NCI-H1048 (cell line): ENCODE measurements at places on chromosomes 4 and X.

DNA sequence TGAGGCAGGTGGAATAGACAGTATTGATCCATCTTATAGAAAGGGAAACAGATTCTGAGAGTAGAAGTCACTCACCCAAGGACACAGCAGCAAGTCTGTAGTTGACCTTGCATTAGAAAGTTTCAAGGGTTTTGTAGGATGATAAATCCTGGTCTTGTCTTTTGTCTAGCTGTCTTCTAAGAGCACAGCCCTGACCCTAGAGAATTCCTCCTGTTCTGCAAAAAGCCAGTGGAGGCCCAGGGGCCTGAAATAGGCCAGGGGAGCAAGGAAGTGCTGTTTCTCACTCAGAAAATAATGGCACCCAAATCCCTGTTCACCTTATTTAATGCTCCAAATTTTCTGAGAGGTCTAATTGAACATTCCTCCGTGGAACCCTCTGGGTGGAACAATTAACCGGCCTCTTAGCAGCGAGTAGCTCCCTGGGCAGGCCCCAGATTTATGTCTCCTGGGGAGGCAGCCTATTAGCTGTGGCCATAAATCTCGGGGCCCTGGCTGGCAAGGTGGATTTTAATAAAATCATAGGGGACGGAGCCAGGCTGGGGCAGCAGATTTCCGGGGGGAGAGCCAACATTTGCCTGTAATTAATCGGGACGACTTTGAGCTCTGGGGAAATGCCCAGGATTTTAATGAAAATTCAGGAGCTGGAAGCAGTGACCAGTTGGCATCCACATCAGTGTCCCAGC, 49.2 kb upstream of the MSX1 start:
- DNase-seq = no peak

- no peak for DNase-seq
Measured at GRCh38 chr4:127648061-127648460, 15.3 kb downstream of the INTU start.

DNA sequence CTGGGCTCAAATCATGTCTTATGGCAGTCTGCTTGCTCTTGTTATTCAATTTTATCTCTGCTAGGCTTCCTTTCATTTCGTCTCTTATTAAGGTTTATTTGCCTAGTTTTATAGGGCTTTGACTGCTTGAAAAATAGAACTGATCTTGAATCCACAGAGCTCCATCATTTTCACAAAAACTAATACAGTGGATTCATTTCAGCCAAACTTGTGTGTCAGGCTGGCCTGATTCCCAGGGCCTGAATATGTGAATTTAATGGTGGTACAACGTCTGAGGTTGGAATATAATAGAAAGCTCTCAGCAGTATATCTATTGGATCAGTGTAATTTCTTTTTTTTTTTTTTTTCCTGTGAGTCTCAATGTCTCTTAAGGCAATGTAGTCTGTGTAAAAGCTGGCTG, 123.3 kb downstream of the POU4F2 start:
- no peak for DNase-seq

- DNase-seq = peak; percentile 17
Measured at GRCh38 chr4:11232015-11232414, 196.7 kb downstream of the HS3ST1 start.

DNA sequence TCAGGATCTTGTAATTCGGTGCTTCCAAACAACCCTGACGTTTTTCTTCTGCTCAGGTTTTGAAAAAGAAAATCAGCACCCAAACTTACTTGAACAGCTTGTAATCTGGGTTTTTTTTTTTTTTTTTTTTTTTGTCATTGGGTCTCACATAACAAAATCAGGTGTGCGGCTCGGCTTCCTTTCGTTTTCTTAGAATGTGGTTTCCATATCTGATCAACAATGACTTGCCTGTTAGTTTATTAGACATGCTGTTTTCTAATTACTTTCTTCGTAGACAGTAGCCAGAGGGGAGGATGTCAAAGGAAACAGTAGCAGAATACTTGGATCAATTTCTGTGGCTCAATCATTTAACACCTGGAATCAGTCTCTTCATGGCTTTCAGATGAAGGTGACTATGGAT, 890 bp upstream of the FREM3 start:
- no peak for DNase-seq

DNA sequence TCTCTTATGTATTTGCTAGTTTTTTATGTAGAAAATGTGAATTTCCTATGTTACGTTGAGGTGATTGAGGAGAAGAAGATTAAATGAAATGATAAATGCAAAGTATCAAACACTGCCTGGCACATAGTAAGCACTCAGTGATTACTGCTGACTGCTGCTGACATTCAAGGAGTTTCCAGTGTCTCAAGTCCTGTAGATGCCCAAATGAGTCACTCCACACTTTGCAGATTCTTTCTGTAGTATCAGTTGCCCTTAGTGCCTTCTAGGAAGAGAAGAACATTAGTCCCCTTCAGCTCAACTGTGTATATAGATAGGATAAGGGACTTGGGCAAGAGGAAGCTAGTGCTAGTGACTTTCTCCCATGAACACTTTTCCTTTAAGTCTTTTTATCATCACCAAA, 240.5 kb upstream of the TEX13A start:
- no peak for DNase-seq

DNA sequence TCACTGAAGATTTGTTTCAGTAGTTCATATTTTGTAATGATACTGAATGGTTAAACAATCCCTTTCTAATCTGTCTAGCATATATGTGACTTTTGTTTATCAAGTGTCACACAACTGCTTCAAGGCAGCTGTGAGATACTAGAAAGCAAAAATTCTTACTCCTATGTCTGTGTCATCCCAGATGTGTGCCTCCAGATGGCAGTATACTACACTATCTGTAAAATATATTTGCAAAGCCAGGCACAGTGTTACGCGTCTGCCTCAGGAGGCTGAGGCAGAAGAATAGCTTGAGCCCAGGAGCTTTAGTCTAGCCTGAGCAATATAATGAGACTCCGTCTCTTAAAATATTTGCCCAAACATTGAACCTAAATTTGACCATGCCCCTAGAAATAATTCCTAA, 4.0 kb downstream of the NUDT10 start:
- no peak for DNase-seq

DNA sequence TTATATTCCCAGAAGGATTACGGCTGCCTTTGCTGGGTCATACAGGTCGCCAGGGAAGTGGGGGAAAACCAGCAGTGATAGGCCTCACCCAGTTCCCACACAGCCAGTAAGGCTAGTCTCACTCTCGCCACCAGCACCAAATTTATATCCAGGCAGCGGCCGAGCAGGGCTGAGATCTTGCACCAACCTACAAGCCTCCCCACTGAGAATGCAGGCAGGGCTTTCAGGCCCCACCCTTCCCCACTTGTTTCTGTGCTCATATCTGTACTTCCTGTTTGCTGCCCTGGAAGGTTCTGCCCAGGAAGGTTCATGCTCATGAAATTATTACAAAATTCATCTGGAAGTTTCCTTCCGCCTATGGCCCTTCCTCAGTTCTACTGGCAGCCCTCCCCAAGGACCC, 179.7 kb downstream of the STIM2 start:
- DNase-seq = no peak

GRCh38 chrX:22399437-22400192, 126.9 kb downstream of the CBLL2 start:
- no peak for DNase-seq

DNA sequence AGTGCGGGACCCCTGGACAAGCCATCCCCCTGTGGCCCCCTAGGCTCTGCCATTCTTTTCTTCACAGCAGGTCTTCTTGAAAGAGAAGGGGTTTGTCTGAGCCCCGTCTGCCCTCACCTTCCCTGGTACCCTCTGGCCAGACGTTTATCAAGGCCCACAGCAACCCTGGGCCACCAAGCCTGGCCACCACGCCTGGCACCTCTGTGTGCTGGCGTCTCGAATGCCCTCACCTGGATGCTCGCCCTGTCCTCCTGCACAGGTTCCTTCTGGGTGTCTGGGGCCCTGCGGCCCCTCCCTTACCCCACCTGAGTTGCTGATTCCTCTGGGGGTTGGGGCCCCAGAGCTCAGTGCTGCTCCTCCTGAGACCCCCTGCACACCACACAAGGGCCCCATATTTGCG, 25.1 kb downstream of the ADRA2C start:
- no peak for DNase-seq

DNA sequence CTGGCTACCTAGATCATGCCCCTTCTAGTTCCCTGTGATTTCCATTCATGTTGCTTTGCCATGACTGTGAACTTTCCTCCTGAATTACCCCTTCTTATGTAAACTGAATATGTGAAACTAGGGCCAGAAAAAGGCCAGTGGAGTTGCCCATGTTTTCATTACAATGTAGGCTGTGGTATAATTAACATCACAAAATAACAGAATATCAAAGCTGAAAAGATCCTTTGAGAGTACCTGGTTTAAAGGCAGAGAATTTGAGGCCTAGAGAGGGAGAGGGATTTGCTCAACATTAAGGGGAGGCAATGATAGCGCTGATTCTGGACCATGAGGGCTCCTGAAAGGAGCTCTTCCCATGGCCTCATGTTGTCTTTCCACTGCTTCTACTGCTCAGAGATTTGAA, 392.2 kb downstream of the OPHN1 start:
- no peak for DNase-seq

GRCh38 chr4:16225863-16226815, at the start of gene TAPT1:
TAPT1 (minus strand) TSS chr4:16226471; CDS start chr4:16226457, 14 bp downstream.
- DNase-seq = peak; percentile 17

DNA sequence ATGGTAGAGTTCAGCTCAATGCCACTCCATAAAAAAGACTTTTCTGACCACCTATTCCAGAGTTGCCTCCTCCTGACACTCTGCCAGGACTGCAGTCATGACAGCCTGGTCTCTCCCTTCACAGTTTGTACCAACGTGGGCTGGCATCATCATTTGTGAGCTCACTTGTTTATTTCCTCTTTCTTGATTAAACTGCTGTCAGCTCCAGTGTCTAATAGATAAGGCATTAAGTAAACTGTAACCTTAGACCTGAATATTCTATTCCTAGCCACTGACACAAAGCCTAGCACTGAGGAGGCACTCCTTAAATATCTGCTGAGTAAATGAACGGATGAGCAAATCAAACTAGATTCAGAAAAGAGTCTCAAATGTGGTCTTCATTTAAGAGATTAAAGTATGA, 48.7 kb downstream of the DDX60 start:
- no peak for DNase-seq

GRCh38 chrX:48695534-48695896, 1.0 kb upstream of the SUV39H1 start:
- no peak for DNase-seq

DNA sequence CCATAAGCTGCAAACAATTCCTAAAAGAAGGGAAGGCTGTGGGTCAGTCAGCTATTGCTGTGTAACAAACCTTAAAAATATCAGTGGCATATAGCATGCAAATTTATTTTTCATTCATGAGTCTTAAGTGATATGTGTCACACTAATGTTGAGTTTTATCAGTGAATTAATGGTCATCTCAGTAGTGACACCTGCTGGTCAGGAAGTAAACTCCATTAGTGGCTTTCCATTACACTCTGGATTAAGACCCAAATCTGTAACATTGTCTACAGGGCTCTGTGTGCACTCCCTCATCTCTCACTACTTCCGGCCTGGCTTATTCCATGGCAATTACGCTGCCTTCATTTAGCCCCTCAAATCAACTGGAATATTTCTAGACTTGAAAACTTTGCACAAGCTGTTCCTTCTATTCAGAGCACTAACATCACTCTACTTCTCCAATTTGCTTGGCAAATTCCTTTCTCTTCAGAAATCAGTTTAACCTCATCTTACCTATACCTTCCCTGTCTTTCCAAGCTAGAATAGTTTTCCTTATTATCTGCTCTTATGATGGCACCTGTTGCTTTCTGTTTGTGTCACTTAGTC, 217.3 kb upstream of the TAPT1 start:
- DNase-seq = no peak

- DNase-seq = peak; percentile 15
Measured at GRCh38 chr4:164012396-164013027, 518.0 kb downstream of the TMA16 start.

DNA sequence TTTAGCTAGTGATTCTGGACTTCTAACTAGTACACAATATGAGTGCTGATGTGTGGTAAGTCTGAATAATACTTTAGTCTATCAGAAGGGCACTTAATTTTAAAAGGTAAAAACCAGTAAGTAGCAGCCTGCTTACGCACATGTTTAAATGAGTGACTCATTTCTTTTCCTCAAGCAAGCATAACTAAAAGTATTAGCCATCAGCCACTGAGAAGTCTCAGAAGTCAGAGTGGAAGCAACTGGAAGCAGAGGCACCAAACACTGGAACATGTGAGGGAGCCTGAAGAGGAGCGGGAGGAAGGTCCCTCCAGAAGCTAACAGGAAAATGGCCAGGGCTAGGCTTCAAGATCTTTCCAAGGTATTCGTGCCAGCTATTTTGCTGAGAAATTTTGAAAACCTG, 257.7 kb downstream of the RAPGEF2 start:
- DNase-seq = no peak

- no peak for DNase-seq
Measured at GRCh38 chrX:23802431-23802830, 19.5 kb downstream of the SAT1 start.

DNA sequence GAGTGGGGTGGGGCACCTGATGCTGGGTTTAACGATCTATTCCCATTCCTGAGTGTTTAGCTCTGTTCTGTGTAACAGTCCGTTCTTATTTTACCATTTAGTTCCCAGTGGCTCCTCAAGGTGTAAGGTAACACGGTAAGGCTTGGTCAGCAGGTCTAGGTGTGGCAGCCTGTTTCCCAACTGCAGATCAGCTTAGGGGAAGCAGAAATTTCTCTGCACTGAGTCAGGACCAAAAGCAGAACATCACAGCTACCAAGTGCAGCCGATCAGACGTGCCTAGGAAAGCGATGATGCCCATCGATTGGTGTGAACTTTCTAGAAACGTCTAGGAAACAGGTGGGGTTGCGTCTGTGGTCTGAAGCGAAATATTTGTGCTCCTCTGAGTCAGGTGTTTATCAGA, 240.1 kb downstream of the STIM2 start:
- DNase-seq = no peak

- no peak for DNase-seq
Measured at GRCh38 chrX:78997870-78998558, 52.8 kb downstream of the P2RY10 start.
